Upper lobe of right lung (tissue), 1 donor: ENCODE measurements at places on chromosomes 6 and 20.

GRCh38 chr6:129351807-129352206 is 358.2 kb downstream of the ARHGAP18 start:
- H3K4me3 ChIP-seq: no peak overlapping the region
- no peak for DNase-seq
- no peaks in the 10 kb centered on the region for H3K27me3 ChIP-seq
- no peak overlapping the region for H3K27ac ChIP-seq
- no peaks in the 10 kb centered on the region for H3K4me1 ChIP-seq

DNA sequence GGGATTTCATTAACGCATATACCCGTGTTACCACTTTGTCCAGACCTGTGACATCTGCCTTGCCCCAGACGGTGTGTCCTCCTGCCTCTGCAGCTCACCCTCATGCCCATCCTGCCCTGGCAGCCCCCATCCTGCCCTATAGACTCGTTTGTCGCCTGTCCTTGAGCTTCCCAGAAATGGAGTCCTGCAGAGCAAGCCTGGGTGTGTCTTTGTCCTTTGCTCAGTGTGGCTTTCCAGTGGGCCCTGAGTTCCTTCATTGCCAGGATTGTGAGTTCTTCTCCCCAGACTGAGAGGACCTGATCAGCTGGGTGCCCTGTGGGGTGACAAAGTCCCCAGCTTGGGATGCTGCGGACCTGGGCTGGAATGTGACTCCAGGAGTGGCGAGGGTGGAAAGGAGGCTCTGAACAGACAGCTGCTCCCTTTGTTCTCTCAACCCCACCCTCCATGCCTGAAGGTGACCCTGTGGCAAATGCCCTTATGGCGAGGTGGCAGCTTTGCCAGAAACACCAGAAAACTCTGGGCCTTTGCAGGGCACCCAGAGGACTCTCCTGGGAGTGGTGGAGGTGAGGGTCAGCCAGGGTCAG is 2.4 kb upstream of the CST3 start:
- H3K4me3 ChIP-seq: no peak overlapping the region
- H3K27me3 ChIP-seq: no peaks in the 10 kb centered on the region
- DNase-seq: no peak
- no peak overlapping the region for H3K27ac ChIP-seq
- H3K4me1 ChIP-seq: peaks cover 28% of the 10 kb centered on the region
- no peaks in the 10 kb centered on the region for H3K36me3 ChIP-seq

DNA sequence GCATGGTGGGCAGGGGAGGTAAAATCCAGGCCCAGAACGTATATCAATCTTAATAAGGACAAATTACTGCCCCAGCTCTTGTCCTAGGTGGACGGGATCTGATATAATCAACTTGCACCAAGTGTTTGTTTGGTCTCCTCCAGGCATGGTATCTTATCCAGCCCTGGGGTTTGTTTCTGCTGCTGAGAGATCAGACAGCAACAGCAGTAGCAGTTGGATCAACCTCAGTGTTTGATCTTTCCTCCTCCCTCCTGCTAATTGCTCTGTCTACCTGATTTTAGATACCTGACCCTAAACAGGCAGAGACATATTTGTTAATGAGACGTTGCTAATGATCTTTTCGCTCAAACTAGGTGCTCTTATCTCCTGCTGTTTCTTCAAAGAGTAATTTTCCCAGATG is 100.4 kb upstream of the BACH2 start:
- no peaks in the 10 kb centered on the region for H3K36me3 ChIP-seq
- DNase-seq: no peak
- no peaks in the 10 kb centered on the region for H3K4me1 ChIP-seq
- H3K27me3 ChIP-seq: no peaks in the 10 kb centered on the region

GRCh38 chr20:23178806-23179205 is 92.7 kb upstream of the CD93 start:
- no peak for DNase-seq
- no peaks in the 10 kb centered on the region for H3K27me3 ChIP-seq
- no peak overlapping the region for H3K4me3 ChIP-seq
- no peak overlapping the region for H3K27ac ChIP-seq

- H3K27ac ChIP-seq: no peak overlapping the region
- no peak for DNase-seq
- no peaks in the 10 kb centered on the region for H3K27me3 ChIP-seq
- no peaks in the 10 kb centered on the region for H3K36me3 ChIP-seq
- H3K4me1 ChIP-seq: peaks cover 11% of the 10 kb centered on the region
Observed at GRCh38 chr20:4833074-4833728, 111.5 kb downstream of the PRND start.

DNA sequence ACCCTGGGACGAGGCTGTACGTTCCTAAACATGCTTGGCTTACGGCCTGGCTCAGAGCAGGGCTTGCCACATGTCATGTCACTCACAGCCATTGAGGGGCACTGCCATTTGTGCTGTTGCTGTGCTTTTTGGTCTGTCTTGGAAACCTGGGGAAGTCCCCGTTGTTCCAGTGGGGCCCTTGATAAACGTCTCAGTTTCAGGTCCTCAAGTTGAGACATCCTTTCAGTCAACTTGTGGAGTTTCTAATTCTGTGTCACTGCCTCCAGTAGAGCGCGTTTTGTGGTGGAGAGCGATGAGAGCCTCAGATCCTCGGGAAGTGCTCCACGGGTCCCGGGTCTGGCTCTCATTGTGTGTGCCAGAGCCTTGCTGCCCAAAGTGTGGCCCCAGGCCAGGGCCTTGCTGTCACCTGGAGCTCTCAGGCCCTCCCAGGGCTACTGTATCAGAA is 43.0 kb upstream of the CCR6 start:
- no peaks in the 10 kb centered on the region for H3K27me3 ChIP-seq
- H3K4me1 ChIP-seq: no peaks in the 10 kb centered on the region
- H3K36me3 ChIP-seq: no peaks in the 10 kb centered on the region
- no peak overlapping the region for H3K27ac ChIP-seq
- no peak overlapping the region for H3K4me3 ChIP-seq

GRCh38 chr6:50816947-50817645 is 1.6 kb upstream of the TFAP2B start:
- DNase-seq: no peak
- H3K27ac ChIP-seq: no peak overlapping the region
- H3K4me1 ChIP-seq: peaks cover 8% of the 10 kb centered on the region
- peaks cover 78% of the 10 kb centered on the region for H3K27me3 ChIP-seq

GRCh38 chr6:87538510-87539260 is 51.1 kb downstream of the RARS2 start:
- H3K36me3 ChIP-seq: peaks cover 41% of the 10 kb centered on the region
- H3K27ac ChIP-seq: no peak overlapping the region
- no peaks in the 10 kb centered on the region for H3K27me3 ChIP-seq
- DNase-seq: no peak
- H3K4me1 ChIP-seq: no peaks in the 10 kb centered on the region
- H3K4me3 ChIP-seq: no peak overlapping the region

DNA sequence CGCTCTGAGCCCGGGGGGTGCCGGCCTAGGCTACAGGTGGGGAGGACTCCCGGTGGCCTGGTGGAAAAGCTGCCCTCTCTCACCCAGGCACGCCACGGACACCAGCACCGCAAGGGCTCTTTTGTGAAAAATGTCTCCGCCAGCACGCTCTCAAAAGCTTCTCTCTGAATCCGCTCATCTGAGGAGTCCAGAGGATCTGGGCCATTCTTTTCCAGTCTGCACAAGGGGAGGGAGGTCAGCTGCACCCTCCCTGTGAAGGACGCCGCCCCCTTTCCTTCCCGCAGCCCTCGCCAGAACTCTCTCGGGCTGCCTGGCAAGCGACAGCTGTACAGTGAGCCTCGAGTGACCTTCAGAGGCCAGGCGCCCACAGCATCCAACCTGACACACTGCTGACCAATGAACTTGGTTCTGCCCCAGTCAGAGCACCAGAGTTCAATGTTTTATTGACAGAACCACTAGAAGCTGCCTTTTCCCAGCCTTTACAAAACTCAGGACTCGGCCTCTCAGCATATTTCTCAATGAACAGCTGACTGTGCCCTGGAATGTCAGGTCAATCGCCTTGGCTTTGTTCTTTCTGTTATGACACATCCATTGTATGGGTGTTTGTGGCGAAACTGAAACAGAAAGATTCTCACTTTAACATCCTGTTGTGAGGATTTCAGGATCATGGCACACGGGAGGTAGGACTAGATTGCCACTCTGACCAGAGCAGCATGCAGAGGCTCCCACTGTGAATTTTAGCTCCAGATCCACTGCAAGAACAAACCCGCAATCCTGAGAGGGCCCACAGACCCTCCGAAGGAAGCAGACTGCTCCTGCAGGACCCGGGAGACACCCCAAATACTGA is 26.7 kb downstream of the SERPINB9 start:
- peak overlapping the region; percentile 66 for H3K4me3 ChIP-seq
- peak overlapping the region; percentile 78 for H3K27ac ChIP-seq
- peak; percentile 86 for DNase-seq
- H3K27me3 ChIP-seq: no peaks in the 10 kb centered on the region
- no peaks in the 10 kb centered on the region for H3K36me3 ChIP-seq

DNA sequence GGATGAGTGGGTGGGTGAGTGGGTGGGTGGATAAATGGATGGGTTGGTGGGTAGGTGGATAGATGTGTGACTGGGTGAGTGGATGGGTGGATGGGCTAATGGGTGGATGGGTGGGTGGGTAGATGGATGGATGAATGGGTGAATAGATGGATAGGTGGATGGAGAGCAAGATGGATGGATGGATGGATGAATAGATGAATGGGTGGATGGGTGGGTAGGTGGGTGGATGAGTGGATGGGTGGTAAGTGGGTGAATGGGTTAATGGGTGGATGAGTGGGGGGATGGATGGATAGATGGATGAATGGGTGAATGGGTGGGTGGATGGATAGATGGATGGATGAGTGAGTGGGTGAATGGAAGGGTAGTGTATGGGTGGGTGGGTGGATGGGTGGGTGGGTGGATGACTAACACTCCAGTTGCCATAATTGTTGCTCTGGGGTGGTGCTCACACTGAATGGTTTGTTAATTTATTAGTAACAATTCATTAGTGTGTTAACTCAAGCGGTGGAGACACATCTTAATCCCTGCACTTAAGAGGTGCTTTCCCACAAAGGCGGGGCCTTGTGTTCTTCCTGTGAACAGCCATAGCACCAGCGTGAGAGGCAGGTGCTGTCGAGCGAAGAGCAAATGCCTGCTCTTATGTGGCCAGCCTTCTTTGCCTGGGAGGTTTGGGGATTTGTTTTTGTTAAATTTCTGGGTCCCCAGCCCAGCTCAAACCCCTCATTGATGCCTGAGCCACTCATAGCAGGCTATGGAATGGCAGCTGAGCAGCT is 4.9 kb upstream of the APCDD1L start:
- no peak overlapping the region for H3K4me3 ChIP-seq
- peaks cover 5% of the 10 kb centered on the region for H3K27me3 ChIP-seq
- H3K27ac ChIP-seq: no peak overlapping the region
- DNase-seq: no peak
- no peaks in the 10 kb centered on the region for H3K4me1 ChIP-seq

DNA sequence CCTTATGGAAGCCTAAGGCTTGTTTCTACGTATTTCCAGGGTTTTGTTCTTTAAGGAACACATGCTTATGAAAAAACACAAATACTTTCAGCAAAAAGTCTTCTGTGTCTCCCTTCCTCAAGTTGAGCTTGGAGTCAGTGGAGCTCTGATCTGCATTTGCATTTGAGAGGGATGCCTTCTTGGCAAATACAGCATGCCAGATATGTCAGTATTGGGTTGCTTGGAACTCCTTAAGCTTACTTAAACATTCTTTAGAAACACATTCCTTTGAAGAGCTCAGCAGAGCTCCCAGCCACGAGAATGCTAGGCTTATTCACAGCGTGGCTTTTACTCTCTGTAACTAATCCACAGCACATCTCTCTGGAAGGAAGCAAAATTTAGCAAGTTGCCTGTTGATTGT is 68.3 kb downstream of the ANKRD6 start:
- DNase-seq: no peak
- H3K27me3 ChIP-seq: no peaks in the 10 kb centered on the region
- no peak overlapping the region for H3K27ac ChIP-seq
- H3K4me3 ChIP-seq: no peak overlapping the region
- no peaks in the 10 kb centered on the region for H3K4me1 ChIP-seq

DNA sequence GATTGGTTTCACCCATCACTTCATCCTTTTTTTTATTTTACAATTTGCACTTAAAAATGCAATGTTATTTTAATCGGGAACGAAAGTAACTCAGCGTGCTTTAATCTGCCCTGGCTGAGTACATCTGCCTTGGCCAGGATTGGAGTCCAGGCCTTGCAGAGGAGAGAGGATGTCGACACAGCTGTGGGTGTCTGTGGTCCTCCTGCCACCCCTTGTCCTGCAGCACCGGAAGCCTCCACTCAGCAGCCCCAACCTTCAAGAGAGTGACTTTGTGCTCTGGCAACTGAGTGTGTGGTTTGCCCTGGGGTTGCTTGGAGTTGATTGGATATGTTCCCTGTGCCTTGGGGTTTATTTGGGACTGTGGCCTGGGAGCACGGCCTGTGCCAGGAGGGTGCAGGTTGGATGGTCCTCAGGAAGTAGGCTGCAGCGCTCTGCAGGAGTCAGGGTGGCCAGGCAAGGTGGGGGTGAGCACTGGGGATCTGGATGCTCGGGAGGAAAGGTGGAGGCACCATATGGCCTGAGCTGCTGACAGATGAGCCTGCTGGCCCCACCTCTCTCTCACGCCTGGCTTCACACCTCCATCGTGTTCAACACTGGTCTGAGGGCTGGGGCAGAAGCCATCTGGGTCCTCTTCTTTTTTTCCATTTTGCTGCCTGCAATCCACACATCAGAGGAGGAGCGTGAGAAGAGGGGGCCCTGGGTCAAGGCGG is 4.3 kb downstream of the MYT1 start:
- no peaks in the 10 kb centered on the region for H3K36me3 ChIP-seq
- H3K4me1 ChIP-seq: no peaks in the 10 kb centered on the region
- no peak overlapping the region for H3K27ac ChIP-seq
- no peak for DNase-seq
- H3K4me3 ChIP-seq: no peak overlapping the region

GRCh38 chr6:133645966-133646740 is 242.8 kb upstream of the TCF21 start:
- no peaks in the 10 kb centered on the region for H3K4me1 ChIP-seq
- DNase-seq: no peak
- no peak overlapping the region for H3K27ac ChIP-seq
- no peaks in the 10 kb centered on the region for H3K36me3 ChIP-seq
- no peak overlapping the region for H3K4me3 ChIP-seq
